ENCODE measurements at places on chromosomes 4 and X. TPM values are rescaled to one million over a fixed set of nuclear protein-coding genes. Genes with fewer than 3 reads are reported as not detected.

The SSX2B gene
- not detected for total RNA-seq

The CT45A10 gene
- total RNA-seq = not detected

The ANXA10 gene
- total RNA-seq = 0.34 TPM

The SYP gene
- total RNA-seq = 2.0 TPM

The MGAT4D gene
- total RNA-seq = not detected

The CFAP47 gene
- not detected for total RNA-seq

The FGG gene
- not detected for total RNA-seq

The FOXP3 gene
- total RNA-seq = 0.13 TPM

The SPARCL1 gene
- total RNA-seq = not detected

DNA sequence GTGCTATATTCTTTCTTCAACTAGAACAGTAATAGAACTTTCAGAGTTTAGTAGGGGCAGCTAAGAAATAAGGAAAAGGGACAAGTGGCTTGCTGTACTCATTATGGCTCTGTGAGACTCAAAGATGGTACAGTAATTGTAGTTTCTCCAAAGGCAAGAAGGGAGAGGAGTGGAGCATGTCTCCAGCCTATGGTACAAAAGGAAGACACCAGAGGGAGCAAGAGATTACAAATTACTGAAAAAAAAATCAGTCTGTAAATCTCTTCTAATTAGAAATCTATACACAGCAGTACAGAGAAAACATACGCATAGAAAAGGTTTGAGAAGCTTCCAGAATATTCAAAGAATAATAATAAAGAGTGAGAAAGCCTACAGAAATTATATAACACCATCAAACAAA lies 61.4 kb downstream of the KLHL4 start:
- DNase-seq = no peak

DNA sequence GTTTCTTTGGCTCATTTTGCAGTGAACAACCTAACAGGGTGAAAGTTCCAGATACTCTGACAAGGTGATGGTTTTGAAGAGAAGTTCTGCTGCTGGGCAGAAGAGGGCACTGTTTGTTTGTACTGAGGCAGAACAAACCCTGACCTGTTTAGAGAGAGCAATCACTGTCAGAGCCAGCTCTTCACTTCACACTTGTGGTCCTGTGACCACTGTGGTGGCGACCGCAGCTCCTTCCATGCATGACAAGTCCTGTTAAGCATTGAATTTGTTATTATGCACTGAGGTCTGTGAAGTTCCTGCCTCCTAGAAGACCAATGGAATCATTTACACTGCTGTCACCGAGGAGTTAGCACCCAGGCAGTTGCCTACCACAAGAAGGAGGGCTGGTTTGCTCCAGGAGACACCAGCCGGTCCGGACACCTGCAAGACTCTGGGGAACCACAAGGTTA lies 86.6 kb downstream of the ZNF330 start:
- DNase-seq = peak; percentile 72

DNA sequence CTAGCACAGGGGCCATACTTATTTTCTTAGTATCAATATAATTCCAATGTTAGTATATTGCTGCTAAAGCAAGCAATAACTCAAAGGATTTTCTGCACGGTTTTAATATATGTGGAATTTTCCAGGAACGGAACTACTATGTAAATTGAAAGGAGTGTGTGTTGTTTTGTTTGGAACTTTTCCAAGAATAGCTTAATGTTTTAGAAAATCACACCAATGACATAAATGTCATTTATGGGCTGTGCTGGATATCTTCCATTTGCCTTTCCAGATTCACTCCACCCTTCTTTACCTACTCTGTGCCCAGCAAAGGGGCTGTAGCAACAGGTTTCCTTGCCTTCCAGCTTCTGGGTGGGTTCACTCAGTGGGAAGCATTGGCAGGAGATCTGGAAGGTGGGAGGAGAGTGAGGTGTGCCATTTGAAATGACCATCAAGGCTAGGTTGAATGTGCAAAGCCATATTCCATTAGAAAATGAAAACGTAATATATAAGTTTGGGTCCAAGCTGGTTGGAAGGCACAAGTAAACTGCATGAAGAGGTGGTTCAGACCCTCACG lies 25.2 kb upstream of the ZFX start:
- DNase-seq = no peak

- peak; percentile 50 for DNase-seq
These were observed 446 bp upstream of the UBE2A start for GRCh38 chrX:119573840-119574393.

GRCh38 chr4:845836-846251 lies 19.9 kb upstream of the CPLX1 start:
- no peak for DNase-seq

DNA sequence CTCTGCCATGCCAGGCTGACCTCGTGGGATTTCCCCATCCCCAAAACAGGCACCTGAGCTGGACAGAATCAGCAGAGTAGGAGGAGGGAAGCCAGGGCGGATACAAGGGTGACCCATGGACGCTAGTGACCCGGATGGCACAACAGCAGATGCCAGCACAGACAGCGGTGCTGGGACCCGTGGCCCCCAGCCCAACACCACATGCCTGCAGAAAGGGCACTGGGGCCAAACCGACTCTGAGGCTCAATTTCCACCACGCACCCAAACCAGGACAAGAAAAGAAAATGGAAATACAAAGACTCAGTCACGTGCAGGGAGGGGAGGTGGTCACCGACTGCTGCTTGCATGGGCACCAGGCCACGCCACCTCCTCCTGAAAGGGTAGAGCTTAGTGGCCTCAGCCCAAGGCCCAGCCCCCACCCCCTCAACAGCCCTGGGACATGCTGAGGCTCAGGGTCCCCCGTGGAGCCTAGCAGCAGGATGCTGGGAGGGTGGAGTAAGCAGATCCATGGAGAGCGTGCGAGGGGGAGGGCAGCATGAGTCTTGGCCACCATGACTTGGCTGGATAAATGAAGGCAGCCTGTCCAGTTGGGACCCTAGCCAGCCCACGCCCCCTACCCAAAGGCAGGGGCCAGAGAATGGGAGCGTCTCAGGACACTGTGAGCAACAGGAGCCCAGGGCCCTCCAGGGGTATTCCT lies 47.7 kb downstream of the C4orf50 start:
- DNase-seq = no peak

DNA sequence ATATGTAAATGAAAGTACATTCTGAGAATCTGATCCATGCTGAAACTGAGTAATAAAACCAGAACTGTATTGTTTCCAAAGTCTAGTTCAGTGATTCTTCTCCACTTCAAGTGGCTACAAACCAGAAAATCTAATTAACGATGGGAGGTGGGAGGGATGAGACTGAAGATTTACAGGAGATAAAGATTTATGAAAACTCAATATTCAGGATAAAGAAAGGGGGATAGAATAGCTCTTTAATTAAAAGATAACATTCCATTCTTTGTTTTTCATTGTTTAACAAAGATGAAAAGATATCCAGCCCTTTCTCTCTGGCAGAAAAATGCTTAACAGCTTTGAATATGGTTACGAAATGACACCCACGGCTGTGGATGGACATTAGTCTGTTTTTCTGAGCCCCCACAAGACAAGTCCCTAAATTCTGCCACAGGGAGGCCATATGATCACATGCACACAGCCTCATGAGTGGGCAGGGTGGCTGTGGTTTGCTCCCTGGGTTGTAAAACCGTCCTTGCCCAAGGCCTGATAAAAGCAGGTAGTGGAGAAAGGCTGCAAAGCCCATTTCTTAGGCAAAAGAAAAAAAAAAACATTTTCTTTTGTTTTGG lies 36.4 kb downstream of the TMEM150C start:
- DNase-seq = no peak

DNA sequence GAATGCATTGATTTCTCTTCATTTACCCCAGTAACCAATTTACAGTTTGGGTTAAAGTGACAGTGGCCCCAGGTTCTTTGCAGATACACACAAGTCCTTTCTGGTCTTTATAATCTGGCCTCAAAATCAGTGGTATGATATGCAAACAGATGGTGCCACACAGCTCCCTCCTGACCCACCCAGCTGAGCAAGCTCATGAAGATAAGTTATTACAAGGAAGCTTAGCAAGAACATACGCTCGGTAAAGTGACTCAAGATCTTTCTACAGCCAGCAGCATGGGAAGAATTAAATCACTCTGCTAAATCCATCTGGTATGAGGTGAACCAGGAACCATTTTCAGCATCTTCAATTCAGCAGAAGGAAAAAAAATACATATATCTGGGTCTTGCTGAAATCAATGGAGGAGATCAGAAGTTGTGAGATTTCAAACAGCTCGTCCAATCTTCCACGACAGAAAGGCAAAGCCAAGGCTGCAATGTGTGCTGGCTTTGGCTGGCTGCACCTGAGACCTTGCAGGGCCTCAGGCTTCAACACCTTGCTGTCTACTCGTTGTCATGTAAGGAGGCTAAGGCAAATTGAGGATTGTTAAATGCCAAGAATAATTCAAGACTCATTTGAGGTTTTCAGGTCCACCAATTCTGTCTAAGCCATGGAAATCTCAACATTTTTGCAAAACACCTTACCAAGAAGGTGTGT lies 28.2 kb downstream of the SEL1L3 start:
- no peak for DNase-seq

GRCh38 chrX:153684467-153685155 lies 3.1 kb upstream of the SLC6A8 start:
- no peak for DNase-seq

DNA sequence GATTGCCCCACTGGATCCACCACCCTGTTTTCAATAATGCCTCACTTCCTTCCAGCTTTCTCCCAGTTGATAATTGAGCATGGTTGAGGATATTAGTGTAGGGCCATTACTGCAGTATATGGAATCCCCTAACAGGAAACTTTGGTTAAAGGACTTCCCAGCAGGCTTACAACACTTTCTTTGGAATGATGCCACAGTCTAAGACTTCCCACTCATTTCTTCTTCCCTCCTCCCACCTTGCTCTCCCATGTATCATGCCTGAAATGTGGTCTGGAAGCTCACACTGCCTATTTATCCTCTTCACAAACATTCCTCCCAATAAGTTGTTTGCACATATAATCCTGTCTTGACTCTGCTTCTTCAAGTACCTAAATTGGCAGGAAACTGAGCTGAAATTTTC lies 863.3 kb downstream of the CENPC start:
- peak; percentile 25 for DNase-seq

DNA sequence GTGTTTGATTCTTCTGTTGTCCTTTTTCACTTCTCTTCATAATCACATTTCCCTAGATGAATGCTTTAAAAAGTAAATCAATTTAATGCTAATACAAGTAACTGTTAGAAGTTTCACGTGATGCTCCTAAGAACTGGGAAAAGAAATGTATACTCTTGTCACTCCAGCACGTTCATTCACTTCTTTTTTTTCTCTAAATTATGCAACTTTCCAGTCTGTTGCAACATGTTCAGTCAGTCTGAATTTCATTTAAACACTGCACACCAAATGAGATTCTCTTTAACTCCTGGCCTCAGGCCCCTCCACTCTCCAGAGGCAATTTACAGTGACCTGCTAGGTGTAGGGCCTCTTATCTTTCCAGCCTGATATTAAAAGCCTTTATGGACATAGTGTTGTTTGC lies 321.9 kb downstream of the HS3ST1 start:
- DNase-seq = no peak

DNA sequence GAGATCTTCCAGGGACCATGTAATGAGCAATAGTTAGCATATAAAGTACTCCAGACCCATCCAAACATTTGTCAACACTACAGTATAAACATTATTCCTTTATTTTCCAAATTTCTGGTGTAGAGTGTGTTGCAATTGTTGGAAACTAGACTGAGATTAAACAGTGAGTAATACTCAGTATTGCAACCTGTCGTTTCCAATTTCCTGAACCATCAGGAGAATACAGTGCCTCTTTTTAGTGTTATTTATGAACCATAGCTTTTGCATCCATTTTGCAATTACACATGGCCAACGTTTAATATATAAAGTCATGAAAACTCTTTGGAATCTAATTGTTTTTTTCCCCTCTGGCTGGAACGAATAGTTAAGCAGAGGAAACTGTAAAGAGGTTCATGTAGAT lies 58.3 kb upstream of the DHRSX start:
- no peak for DNase-seq

DNA sequence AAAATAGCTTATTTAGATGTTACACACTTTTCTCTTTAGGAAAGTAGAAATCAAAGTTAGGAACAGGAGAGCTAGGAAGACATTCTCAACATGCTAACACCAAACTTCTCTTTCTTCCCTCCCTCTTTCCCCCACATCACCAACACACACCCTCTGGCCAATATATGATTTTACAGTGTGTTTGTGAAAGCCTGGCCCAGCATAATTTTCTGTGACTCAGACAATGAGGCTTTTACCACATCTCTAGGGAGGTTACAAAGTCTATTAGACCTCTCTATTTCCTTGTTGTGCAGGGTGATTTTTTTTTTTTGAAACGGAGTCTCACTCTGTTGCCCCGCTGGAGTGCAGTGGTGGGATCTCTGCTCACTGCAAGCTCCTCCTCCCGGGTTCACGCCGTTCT lies 189.9 kb downstream of the AASDH start:
- DNase-seq = peak; percentile 17

- no peak for DNase-seq
These were observed 61.0 kb downstream of the INTS6L start for GRCh38 chrX:135581496-135581895.

DNA sequence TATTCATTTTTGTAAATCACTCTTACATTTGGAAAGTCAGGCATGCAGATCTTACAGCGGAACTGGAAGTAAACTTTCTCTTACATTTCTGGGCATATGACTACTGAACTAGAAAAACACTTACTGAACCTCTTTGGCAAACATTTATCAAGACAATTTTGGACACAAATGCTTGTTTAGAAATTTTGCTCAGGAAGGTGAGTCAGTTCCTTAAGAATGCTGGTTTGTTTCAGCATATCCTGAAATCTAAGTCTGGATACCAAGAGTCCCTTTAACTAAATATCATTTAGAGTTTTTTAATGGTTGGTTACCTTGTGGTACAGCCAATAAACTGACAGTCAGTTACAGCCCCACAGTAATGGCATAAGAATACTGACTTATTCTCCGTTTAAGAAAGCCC lies 15.0 kb downstream of the SHISA3 start:
- no peak for DNase-seq

DNA sequence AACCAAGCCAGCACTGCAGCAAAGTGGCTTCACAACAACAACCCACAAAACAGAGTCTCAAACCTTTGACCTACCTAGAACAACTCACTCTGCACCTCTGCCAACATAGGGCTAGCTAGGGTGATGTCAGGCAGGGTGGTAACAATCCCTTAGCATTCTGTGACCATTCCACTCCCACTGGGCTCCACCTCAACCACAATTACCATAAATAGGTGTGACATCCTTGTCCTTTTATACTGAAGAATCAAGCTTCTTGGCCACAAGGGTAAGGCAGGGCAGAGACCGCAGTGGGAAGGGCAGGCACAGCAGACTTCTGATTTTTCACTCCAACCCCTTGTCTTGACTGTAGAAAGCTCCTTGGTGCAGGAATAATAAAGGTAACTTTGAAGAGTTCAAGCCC lies 795.4 kb upstream of the DIAPH2 start:
- DNase-seq = no peak
